ENCODE measurements at places on chromosomes 1 and 21.

DNA sequence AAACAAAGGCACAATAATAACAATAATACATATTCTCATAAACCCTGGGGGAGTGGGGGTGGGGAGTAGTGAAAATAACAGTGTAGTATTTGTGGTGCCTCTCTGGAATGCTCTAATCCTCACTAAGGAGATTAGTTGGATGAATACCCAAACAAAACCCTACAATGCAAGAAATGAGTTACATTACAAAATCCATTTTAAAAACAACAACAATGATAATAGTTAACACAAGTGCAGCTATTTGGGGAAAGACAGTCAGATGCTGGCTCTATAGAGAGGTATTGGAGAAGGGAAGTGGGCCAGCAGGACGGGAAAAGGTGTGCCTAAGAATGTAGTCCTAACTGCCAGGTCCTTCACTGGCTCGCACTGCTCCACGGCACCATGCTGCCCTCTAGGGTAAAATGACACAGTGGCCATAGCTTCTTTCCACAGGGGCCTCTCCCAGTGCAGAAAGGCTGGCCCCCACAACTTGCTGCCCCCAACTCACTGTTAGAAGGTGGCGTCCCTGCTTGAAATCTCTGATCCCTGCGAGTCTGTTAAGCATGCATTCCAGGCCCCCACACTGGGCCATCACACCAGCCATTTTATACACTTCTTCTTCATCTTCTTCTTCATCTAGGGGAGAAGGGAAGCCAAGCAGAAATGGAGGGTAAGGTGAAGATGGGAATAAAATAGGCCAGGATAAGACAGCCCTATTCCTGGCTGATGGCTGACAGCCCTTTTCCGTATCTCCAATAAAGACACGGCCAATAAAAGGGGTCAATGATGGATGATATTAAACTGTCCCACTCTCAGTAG, 113.8 kb downstream of the UBR4 start:
- no peak for DNase-seq

DNA sequence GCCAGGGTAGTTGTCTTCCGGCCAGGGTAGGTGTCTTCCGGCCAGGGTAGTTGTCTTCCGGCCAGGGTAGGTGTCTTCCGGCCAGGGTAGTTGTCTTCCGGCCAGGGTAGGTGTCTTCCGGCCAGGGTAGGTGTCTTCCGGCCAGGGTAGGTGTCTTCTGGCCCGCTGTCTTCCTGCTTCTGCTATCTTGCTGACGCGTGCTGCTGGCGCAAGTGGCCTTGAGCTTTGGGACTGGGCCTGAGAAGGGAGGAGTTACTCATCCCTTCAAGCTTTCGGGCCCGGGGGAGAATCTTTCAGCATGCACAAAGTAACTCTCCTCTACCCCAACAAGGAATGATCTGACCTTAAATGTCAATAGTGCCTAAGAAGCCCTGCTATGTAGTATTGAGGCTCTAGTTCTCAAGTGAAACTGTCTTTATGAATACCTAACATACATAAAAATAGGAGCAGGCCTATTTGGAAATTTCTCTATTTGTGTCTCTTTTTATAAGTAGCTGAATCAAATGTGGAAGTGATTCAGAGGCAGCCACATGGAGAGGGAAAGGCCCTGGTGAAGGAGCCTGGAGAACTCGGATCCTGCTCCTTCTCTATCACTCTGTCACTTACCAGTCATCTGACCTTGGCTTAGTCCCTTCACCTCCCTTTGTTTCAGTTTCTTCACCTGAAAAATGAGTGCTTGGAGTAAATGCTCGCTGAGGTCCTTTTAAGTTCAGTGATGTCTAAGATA, 65.6 kb downstream of the RGL1 start:
- DNase-seq, result no peak

DNA sequence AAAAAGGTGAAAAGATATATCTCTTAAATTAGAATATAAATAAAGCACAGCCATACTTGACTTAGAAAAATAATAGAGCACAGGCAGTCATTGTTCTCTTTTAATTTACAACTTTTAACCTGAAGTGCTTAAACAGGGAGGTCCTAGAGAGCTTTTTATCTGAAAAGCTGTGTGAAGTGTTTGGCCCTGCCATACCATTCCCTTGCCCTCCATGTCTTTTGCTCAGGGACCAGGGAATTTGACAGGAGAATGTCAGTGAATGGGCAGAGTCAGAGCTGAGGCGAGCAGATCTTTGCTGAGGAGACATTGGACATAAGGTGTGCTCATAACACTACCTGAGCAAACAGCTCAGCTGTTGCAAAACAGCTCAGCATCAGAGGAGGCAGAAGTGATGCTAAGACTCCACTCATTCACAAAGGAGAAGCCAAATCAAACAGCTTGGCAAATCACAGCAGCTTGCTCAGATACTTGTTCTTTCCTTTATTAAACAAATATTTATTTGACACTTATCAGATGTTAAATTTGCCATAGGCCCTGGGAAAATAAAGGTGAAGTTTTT, 14.9 kb upstream of the MGST3 start:
- DNase-seq, result no peak

DNA sequence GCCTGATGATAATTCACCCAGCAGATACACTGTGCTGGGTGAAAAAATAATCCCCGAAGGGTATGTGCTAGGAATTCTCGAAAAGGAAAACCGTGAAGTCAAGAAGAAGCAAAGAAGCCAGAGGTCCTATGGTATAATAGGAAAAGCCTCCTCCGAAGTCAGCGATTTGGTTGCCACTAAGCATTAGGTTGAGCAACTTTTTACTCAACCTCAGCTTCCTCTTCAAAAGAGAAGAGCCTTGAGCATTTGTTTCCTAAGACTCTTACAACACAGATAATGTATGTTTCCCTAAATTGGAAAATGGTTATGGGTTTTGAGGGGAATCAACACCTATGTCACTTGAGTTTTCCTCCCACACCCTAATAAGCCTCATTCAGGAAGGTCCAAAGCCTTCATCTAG, 21.3 kb upstream of the MNDA start:
- no peak for DNase-seq

DNA sequence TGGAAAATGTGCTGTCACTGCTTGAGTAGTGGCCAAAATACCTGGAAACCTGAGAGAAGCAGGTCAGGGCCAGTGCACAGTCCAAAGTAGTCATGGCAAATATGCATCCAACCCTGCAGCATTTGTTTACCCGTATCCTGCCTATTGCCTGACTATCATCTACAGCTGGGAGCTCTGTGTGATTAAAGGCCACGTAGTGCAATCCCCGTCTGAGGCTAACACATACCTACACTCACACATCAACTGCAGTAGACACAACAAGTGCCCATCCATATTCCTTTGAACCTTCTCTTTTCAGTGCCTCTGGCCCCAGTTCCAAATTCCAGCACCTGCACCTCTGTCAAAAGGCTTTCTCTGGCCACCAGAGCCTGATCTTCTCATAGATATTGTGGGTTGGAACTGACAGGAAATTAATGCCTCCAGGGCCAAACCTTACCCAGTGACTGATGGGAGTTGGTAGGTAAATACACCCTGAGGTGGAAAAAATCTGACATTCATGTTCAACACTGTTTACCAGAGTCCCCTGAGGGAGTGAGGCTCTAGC, 383.0 kb downstream of the SETD4 start:
- DNase-seq, result no peak

- no peak for DNase-seq
Observed at GRCh38 chr1:89757532-89757931, 63.3 kb upstream of the LRRC8D start.

- DNase-seq, result no peak
Observed at GRCh38 chr1:166235728-166236127, 68.9 kb upstream of the FAM78B start.

- no peak for DNase-seq
Observed at GRCh38 chr1:52476943-52477342, 72.5 kb downstream of the PRPF38A start.

DNA sequence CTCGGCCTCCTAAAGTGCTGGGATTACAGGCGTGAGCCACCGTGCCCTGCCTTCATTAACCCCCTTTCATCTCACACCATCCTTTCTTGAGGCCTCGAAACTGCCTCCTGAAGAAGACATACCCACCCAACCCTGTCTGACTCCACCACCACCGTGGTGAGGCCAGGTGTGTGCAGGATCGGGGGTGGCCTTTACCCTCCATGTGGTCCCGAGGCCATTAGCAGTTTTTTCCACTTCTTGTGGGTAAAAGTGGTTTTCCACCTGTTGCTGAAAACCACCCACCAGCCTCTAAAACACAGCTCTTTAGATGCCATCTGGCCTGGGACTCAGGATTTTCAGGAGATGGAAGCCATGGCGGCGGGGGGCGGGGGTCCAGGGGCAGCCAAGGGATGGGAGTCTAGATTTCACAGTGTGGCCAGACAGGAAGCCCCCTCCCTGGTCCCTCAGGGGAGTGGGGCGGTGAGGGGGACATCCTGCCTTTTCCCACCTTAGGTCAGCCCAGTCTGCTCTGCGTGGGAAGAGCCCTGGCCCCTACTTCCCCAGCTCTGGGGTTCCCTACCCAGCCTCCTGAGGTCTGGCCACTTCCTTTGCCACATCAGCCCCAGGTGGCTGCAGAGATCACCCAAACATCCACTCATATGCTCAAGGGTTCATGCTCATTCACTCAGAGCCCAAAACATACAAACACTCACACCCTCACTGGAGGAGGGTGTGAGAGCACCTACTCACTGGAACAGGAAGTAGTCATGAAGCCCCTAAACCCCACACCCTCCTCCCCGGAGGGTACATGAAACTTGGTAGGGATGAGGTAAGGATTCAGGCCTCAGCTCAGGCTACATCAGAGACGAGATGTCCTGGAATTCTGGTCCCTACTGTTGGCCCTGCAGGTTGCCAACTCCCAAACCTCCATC, 2.3 kb downstream of the FGR start:
- no peak for DNase-seq

GRCh38 chr1:59814180-59814900, 409 bp upstream of the HOOK1 start:
- peak; percentile 77 for DNase-seq

DNA sequence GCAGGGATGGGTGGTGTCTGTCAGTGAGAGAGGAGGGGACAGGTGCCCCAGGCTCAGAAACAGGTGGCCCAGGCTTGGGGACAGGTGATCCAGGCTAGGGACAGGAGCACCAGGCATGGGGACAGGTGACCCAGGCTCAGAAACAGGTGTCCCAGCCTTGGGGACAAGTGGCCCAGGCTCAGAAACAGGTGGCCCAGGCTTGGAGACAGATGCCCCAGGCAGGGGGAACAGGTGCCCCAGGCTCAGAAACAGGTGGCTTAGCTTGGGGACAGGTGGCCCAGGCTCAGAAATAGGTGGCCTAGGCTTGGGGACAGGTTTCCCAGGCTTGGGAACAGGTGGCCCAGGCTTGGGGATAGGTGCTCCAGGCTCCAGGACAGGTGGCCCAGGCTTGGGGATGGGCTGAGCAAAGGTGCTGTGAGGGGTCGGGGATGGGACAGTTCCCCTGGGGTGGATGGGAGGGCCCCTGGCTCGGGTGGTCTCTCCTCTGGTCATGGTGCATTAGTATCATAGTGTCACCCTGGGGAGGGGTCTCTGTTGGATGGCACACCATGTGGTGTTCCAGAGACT, 87.7 kb upstream of the C1orf174 start:
- DNase-seq, result no peak

DNA sequence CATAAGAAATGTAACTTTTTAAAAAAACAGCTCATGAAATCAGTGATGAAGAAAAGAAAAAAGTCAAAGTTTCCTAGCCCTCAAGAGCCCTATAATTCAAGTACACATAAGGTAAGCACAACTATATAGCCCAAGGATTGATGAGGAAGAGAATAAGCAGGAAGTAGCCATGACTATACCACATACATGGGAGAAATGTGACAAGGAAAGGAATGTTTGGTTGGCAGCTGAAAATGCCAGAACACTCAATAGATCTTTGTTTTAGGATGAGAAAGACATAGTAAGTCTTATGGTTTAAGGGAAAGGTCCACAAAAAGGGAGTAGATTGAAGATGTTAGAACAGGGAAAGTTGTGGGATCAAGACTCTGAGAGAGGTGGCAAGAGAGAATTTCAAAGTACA, 5.7 kb downstream of the DOCK7 start:
- DNase-seq, result no peak

DNA sequence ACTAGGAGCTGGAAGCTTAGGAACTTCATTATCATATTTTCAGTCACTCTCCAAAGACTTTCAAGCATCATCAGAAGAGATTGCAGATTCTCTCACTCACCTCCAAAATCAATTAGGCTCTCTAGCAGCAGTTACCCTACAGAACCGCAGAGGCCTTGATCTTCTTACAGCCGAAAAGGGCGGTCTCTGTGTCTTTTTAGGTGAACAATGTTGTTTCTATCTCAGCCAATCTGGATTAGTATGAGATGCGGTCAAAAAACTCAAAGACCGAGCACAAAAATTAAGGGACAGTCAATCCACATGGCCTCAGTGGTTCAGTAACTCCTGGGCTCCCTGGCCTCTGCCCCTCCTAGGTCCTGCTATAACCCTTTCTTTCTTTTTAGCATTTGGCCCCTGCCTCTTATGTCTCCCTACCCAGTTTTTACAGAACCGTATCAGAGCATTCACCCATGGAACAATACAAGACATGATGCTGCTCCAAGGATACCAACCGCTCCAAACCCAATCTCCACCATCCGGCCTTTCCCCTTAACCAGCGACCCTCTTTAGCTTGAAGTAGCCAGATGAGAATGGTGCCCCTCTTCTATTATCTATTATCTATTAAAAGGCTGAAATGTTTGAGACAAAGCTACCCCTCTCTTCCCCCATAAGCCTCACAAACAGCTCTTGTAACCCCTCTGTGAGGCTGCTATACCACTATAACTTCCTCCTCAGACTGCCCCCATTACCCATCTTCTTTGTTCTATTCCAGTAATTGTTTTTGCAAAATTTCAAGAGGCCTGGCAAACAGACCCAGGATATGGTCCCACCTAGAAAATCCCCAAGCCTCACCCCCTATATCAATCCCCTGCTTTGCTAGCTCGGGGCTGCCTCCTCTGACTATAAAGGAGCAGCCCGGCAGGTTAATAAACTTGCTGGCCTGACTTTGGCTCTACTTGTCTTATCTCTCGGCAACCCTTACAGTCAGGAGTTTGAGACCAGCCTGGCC, 18.7 kb upstream of the CA6 start:
- no peak for DNase-seq

- no peak for DNase-seq
Observed at GRCh38 chr21:46155514-46156377, at the start of gene FTCD. Gene FTCD, minus strand, starts transcription at chr21:46155579. Its CDS starts 56 bp downstream, at chr21:46155523.

- DNase-seq, result no peak
Observed at GRCh38 chr1:203439131-203439730, 36.4 kb upstream of the PRELP start.

- no peak for DNase-seq
Observed at GRCh38 chr1:169103480-169103893, 3.0 kb upstream of the ATP1B1 start.

DNA sequence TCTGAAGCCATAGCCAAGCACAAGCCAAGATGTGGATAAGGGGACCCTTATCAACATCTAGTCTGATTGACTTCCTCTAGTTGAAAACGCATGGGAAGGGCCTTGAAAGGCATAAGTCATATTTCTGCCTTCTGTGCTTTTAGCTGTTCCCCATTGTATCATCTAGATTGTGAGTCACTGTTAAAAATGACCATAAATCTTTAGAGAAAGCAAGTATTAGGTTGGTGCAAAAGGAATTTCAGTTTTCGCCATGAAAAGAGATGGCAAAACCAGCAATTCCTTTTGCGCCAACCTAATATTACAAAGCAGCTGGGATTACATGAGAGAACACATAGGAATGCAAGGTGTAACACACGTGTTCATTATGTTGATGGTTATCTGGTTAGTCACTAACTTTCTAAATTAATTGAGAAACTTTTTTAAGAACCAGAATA, 63.6 kb downstream of the CLIC6 start:
- DNase-seq, result no peak
